ENCODE measurements at places on chromosomes 6 and 20.
A peak's percentile ranks its signal among the peaks of the same experiment; 100 is the strongest.

DNA sequence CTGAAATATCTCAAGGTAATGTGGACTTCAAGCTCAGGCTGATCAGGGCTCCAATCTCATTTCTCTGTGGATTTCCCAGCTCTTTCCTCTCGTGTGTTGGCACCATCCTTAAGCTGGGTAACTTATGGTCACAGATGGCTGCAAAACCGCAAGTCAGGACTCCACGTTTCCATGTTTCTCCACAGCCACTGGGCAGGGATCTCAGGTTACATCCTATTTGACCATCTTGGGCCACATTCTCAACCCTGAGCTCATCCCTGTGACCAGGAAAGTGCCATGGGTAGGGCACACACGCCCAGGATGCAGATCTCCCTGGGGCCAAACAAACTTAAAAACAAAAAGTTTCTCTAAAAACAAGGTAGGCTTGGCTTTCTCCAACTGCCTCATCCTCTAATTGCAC lies 15.4 kb downstream of the RPS6KA2 start:
- DNase-seq, result no peak
- H3K4me1 ChIP-seq, result no peaks in the 10 kb centered on the region
- no peaks in the 10 kb centered on the region for H3K36me3 ChIP-seq
- no peak overlapping the region for H3K4me3 ChIP-seq
- no peaks in the 10 kb centered on the region for H3K27me3 ChIP-seq
- no peak overlapping the region for H3K27ac ChIP-seq

GRCh38 chr6:20458027-20458894 lies 56.6 kb downstream of the E2F3 start:
- H3K4me1 ChIP-seq, result peaks cover 12% of the 10 kb centered on the region
- no peak overlapping the region for H3K27ac ChIP-seq
- no peaks in the 10 kb centered on the region for H3K27me3 ChIP-seq
- no peak for DNase-seq
- H3K4me3 ChIP-seq, result no peak overlapping the region

DNA sequence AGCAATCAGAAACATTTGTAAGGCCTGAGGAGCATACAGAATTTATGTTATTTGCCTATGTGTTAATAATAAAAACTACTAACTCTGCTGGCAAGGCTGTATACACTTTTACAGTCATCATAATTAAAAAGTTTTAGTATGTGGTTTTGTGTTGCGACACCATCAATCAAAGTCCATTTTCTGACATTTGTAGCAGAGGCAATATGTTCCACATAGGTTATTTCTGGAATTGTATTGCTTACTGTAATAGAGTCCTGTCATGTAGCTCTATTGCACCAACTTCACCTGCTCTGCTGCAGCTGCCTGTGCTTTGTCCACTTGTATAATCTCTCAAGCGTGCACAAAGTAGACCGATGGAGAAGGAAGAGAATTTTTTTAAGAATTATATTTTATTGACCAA lies 501.8 kb downstream of the HACE1 start:
- H3K27me3 ChIP-seq, result no peaks in the 10 kb centered on the region
- H3K4me3 ChIP-seq, result no peak overlapping the region
- H3K4me1 ChIP-seq, result no peaks in the 10 kb centered on the region
- DNase-seq, result no peak
- no peak overlapping the region for H3K27ac ChIP-seq

DNA sequence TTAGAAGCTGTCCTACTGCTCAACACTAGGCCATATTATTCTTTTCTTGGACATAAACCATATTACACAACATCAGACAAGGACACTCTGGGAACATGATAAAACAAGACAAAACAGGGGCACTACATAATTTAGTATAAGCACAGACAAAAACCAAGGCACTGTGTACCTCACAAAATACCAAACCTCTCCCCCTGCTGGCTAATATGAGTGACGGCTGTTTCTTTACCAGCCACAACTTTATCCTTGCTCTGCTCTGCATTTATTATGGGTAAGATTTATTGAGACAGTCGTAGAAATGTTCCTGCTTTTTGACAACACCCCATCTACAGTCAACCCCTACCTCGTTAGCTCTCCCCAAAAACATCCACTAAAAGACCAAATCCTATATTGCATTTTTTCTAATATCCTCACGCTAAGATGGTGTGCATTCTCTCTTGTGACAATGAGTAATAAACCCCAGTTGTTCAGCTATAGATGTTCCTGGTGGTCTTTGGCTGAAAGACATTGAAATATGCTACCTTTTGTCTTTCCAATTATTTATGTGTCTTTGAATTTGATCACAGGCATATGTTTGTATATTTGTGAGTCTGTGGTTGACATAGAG lies 23.8 kb upstream of the POLR1H start:
- H3K4me3 ChIP-seq, result no peak overlapping the region
- no peaks in the 10 kb centered on the region for H3K4me1 ChIP-seq
- H3K36me3 ChIP-seq, result peaks cover 4% of the 10 kb centered on the region
- no peaks in the 10 kb centered on the region for H3K27me3 ChIP-seq
- H3K27ac ChIP-seq, result no peak overlapping the region

DNA sequence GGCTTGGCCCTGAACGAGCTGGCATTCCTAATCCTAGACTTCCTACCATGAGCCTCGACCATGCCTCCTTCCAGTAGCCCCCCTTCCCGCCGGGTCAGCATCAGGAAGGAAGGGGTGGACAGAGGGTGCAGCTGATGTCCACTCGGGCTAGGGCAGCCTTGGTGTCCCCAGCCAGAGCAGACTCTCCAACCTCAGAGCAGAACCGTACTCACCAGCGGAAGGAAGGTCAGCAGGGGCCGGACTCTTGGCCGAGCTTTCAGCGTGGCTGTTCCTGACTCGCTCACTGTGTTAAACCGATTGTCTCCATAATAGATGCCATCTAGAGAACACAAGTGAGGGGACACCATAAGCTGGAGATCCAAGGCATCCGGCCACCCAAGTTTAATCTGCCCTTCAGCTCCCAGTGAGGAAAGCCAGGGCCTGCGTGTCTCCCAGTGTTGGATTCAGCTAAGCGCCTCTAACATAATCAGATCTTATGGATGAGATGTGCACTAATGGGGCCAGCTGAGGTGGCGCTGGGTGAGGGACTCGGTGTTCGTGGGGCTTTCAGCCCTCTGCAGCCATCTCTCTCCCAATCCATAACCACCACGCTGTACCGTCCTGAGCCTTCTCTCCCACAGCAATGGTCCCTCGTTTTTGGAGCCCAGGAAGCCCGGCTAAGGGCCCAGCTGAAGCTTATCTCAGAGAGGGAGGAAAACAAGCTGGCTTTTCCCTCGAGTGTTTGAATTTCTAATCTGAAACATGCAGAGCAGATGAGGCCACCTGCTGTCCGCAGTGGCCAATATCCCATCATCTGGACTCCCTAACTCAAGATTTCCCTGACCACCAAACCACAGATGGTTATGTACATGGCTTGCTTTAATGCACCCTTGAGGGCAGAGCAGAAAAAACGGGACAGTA lies 13.7 kb downstream of the C6orf132 start:
- H3K27me3 ChIP-seq, result no peaks in the 10 kb centered on the region
- H3K36me3 ChIP-seq, result no peaks in the 10 kb centered on the region
- no peak for DNase-seq

GRCh38 chr20:40673442-40673841 lies 15.6 kb downstream of the MAFB start:
- peaks cover 11% of the 10 kb centered on the region for H3K27me3 ChIP-seq
- DNase-seq, result no peak
- no peaks in the 10 kb centered on the region for H3K36me3 ChIP-seq
- H3K27ac ChIP-seq, result no peak overlapping the region

- H3K27ac ChIP-seq, result no peak overlapping the region
- no peaks in the 10 kb centered on the region for H3K4me1 ChIP-seq
- no peak overlapping the region for H3K4me3 ChIP-seq
- no peak for DNase-seq
Measured at GRCh38 chr6:54910431-54910884, 63.9 kb downstream of the FAM83B start.

DNA sequence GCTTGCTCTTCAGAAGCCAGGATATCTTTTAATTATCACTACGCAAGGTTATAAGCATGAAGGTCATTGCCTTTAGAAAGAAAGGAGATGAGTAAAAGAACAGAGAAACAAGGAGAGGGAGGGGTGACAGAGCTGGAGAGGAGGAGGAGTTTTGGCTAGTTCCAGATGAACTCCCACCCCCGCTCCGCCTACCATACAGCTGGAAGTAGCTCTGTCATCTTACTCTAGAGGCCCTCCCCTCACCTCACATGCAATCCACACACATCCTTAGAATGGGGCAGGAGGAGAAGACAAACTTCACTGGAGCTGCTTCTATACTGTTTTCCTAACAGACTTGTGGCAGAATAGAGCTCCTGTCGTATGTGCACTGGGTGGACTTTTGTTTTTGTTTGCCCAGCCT lies 144.7 kb downstream of the SCML4 start:
- no peak overlapping the region for H3K27ac ChIP-seq
- no peaks in the 10 kb centered on the region for H3K36me3 ChIP-seq
- peaks cover 2% of the 10 kb centered on the region for H3K4me1 ChIP-seq
- no peak for DNase-seq

GRCh38 chr6:152301021-152301764 lies 336.0 kb downstream of the SYNE1 start:
- DNase-seq, result no peak
- H3K27ac ChIP-seq, result peak overlapping the region; percentile 96
- no peaks in the 10 kb centered on the region for H3K36me3 ChIP-seq
- H3K4me3 ChIP-seq, result peak overlapping the region; percentile 100
- H3K27me3 ChIP-seq, result no peaks in the 10 kb centered on the region
- peaks cover 34% of the 10 kb centered on the region for H3K4me1 ChIP-seq

- no peaks in the 10 kb centered on the region for H3K27me3 ChIP-seq
- no peaks in the 10 kb centered on the region for H3K4me1 ChIP-seq
- DNase-seq, result no peak
Measured at GRCh38 chr6:3293271-3294155, 34.8 kb downstream of the PSMG4 start.

- no peak for DNase-seq
- peaks cover 45% of the 10 kb centered on the region for H3K36me3 ChIP-seq
- H3K4me1 ChIP-seq, result peaks cover 77% of the 10 kb centered on the region
- no peak overlapping the region for H3K4me3 ChIP-seq
- H3K27ac ChIP-seq, result peak overlapping the region; percentile 32
Measured at GRCh38 chr6:89941031-89941762, 46.9 kb downstream of the GJA10 start.

- no peak overlapping the region for H3K4me3 ChIP-seq
- H3K27me3 ChIP-seq, result no peaks in the 10 kb centered on the region
- H3K36me3 ChIP-seq, result peaks cover 5% of the 10 kb centered on the region
- no peak for DNase-seq
- H3K4me1 ChIP-seq, result peaks cover 22% of the 10 kb centered on the region
- H3K27ac ChIP-seq, result no peak overlapping the region
Measured at GRCh38 chr20:48711696-48712464, 115.9 kb downstream of the PREX1 start.

DNA sequence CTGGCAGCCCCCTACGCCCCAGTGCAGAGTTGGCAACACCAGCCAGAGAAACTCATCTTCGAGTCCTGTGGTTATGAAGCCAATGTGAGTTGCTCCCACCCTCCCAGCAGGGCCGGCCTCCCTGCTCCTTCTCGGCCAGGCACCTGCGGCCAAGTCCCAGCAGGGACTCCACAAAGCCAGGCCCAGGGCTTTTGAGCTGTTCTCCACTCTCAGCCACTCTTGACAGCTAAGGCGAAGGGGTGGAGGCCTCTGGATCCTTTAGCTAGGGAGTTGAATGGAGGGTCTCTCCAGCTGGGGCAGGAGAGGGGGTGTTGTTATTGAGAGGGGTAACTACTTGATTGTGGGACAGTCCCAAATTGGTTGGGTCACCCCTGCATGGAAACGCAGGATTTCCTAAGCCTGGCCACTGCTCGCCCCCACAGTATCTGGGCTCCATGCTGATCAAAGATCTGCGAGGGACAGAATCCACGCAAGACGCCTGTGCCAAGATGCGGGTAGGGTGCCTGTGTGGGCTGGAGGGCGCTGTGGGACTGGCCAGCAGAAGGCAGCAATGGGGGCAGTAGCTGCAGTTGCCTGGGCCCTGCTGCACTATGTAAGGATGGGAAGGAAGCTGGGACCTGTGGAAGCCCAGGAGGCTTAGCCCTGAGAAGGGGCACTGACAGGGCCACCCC lies 58.3 kb downstream of the TCP11 start:
- no peaks in the 10 kb centered on the region for H3K27me3 ChIP-seq
- peaks cover 14% of the 10 kb centered on the region for H3K36me3 ChIP-seq
- no peaks in the 10 kb centered on the region for H3K4me1 ChIP-seq
- DNase-seq, result no peak
- no peak overlapping the region for H3K27ac ChIP-seq

DNA sequence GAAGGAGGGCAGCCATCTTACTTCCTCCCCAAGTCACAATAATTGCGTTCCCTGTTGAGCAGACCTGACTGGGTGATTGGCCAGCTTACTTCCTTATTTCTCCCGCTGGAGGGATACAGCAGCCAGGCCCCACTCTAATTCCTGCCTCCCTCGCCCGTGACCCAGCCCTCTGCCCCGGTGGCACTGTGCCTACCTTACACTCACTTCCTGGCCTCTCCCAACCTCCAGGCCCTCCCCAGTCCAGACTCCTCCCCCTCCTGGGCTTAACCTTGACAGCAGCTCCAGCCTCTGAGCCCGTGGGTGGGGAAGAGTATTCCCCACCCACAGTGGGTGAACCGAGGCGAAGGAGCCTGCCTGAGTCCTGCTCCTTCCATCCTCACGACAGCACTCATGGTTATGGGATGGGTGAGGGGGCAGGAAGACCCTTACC lies 3.0 kb downstream of the BAK1 start:
- no peaks in the 10 kb centered on the region for H3K27me3 ChIP-seq
- DNase-seq, result peak; percentile 57
- H3K27ac ChIP-seq, result peak overlapping the region; percentile 96
- peaks cover 39% of the 10 kb centered on the region for H3K4me1 ChIP-seq

DNA sequence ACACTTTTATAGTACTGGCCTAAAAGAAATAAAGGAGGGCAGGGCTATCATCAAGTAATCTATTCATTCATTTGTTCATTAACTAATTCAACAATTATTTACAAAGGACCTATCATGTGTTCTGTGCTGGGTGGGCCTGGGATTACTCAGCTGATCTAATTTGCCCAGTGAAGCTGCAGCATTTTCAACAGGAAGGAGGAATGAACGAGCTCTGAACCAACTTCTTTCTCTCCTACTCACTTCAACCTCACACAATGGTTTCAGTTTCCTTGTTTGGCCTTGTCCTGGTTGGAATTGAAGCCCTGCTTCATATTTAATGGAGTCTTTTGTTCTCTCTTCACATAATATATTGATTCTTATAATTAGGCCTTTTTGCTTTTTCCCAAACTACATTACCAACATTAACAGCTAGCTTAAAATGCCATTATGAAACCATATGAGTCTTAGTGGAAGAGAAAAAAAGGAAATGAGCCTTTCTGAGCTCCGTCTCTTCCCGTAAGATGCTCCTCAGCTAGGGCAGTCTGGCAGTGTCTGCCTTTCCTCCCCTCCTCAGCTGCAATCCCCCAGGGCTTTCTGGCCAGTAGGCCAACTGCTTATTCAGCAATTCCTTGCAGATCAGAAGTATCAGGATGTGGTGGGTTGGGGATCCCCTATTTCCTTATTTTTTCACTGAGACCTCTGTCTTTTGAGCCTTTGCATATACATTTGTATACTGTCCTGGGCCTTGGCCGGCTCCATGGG lies 79.4 kb upstream of the NRN1 start:
- H3K4me3 ChIP-seq, result no peak overlapping the region
- no peaks in the 10 kb centered on the region for H3K4me1 ChIP-seq
- peaks cover 9% of the 10 kb centered on the region for H3K27me3 ChIP-seq
- no peak for DNase-seq
- no peaks in the 10 kb centered on the region for H3K36me3 ChIP-seq
